ENCODE measurements at places on chromosomes 4 and X. TPM values are rescaled to one million over a fixed set of nuclear protein-coding genes. Genes with fewer than 3 reads are reported as not detected.

The PTCHD1 gene
- total RNA-seq, result 1.3 TPM

The MAGEA2 gene
- total RNA-seq, result 2.7 TPM

The TMPRSS11D gene
- not detected for total RNA-seq

The GATA1 gene
- total RNA-seq, result not detected

The GPC4 gene
- total RNA-seq, result 32.8 TPM

The GABRG1 gene
- not detected for total RNA-seq

The MAGEA12 gene
- 1.1 TPM for total RNA-seq

The POLN gene
- total RNA-seq, result 6.8 TPM

The RNF175 gene
- 2.1 TPM for total RNA-seq

The LRIT3 gene
- 0.12 TPM for total RNA-seq

The NUDT9 gene
- total RNA-seq, result 11.9 TPM

The FAM184B gene
- total RNA-seq, result not detected

The HPGDS gene
- not detected for total RNA-seq

The SPIN2A gene
- total RNA-seq, result 1.5 TPM

The F9 gene
- not detected for total RNA-seq

The MORF4L2 gene
- total RNA-seq, result 409 TPM

The DMP1 gene
- 3.0 TPM for total RNA-seq

The TEX13B gene
- total RNA-seq, result not detected

The FMR1NB gene
- total RNA-seq, result not detected

The RNF150 gene
- total RNA-seq, result 23.3 TPM

The CT55 gene
- 0.34 TPM for total RNA-seq

Data from glutamatergic neuron (in vitro differentiated cells).